ENCODE measurements at places on chromosomes 11 and 22.

- DNase-seq, result no peak
These were observed 40.2 kb downstream of the TBX1 start for GRCh38 chr22:19800761-19801244.

DNA sequence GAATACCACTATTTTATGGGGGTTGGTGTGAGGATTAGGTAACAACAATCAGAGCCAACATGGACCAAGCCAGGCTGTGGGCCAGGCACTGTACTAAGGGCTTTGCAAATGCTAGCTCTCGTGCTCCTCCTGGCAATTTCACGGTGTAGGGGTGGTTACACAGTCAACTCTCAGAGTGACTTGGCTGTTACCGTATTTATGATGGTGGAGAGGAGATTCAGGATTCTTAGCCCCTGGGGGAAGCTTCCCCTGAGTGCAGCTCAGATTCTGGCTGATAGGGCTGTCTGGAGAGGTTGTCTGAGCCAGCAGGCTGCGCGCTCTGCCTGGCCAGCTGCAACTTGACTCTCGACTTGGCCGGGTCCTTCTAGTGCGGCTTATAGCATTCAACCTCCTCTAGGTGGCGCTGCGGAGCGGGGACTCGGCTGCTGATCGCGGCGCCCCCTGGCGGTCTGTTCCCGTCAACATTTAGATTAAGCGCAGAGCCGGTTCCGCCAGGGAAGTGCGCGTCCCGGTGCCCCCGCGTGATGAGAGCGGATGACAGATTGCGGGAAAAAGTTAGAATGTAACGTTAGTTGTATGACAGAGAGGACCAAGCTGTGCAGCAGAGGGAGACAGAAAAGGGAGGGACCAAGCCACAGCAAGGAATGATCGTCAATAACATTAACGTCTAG is 4.5 kb upstream of the NCF4 start:
- peak; percentile 84 for DNase-seq

- no peak for DNase-seq
These were observed 80.2 kb downstream of the CCDC34 start for GRCh38 chr11:27282806-27283205.

GRCh38 chr22:24698266-24698926 is 76.1 kb downstream of the PIWIL3 start:
- no peak for DNase-seq

DNA sequence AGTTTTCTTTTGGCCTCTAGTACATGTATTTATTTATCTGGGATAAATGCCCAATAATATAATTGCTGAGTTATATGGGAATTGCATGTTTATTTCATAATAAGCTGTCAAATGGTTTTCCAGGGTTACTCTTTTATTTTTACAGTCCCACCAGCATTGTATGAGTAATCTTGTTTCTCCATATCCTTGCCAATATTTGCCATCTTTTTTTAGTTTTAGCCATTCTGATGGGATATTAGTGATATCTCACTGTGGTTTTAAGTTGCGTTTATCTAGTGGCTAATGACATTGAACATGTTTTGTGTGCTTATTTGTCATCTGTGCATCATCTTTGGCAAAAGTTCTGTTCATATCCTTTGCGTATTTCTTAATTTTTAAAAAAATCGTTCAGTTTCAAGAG is 372.8 kb upstream of the CCDC179 start:
- no peak for DNase-seq

GRCh38 chr11:64885367-64886286 is 7.2 kb upstream of the EHD1 start:
- DNase-seq, result peak; percentile 30

DNA sequence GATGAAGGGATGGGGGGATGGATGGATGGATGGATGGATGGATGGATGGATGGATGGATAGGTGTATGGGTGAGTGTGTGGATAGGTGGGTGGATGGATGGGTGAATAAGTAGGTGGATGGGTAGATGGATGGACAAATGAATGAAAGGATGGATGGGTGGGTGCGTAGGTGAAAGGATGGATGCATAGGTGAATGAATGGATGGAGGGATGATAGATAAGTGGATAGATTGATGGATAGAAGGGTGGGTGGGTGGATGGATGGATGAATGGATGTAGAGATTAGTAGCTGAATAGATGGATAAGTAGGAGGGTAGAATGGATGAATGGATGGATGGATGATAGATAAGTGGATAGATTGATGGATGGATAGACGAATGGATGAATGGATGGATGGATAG is 152.7 kb downstream of the MN1 start:
- no peak for DNase-seq

DNA sequence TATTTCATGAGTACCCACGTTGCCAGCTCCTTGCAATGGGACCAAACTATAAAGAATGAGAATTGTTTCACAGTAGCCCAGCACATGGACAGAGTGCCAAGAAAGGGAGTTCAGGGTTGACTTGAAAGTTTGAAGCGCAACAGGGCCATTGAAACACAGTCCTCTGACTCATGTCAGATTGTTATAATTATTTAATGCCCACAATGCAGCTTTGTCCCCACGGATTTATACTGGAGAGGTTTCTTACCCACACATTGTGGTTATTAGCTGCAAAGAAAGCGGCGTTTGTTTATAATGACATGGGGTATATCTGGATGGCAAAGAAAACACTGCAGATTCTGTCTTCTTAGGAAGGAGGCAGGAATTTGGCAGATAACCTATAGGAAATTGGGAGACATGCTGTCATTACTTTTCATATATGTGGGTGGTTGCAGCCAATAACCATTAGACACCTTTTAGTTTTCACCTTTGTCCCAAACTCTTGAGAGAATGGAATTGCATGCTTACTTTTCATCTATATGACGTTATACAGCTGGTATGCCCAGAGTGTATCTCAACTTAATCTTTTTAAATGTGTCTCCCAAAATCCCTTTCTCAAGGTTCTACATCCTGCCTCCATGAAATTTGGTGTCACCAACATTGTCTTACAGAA is 143.6 kb downstream of the TEAD1 start:
- DNase-seq, result no peak

GRCh38 chr11:117633186-117633754 is 163.7 kb downstream of the DSCAML1 start:
- DNase-seq, result no peak

- no peak for DNase-seq
These were observed 25.4 kb downstream of the INSC start for GRCh38 chr11:15139958-15140659.

- DNase-seq, result no peak
These were observed 390.0 kb downstream of the NTM start for GRCh38 chr11:131760091-131761061.

- no peak for DNase-seq
These were observed at the start of gene OR52E4 for GRCh38 chr11:5880329-5880728. Gene OR52E4, plus strand, starts transcription at chr11:5880629. Its CDS starts 3,664 bp downstream, at chr11:5884293.

- DNase-seq, result no peak
These were observed 206.3 kb downstream of the DDX10 start for GRCh38 chr11:108871152-108871551.

- DNase-seq, result no peak
These were observed 29.7 kb downstream of the PDGFB start for GRCh38 chr22:39215070-39215396.

DNA sequence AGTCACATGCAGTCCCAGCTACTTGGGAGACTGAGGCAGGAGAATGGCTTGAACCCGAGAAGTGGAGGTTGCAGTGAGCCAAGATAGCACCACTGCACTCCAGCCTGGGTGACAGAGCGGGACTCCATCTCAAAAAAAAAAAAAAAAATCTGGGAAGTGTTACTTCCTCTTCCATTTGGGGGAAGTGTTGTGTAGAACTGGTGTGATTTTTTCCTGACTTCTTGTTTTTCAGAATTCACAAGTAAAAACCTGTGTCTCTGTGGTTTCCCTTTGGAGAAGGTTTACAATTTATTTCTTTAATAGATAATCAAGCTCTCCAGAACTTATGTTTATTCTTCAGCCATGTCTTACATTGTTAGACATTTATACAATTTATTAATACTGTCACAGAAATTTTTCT is 396.1 kb downstream of the BRD1 start:
- no peak for DNase-seq

DNA sequence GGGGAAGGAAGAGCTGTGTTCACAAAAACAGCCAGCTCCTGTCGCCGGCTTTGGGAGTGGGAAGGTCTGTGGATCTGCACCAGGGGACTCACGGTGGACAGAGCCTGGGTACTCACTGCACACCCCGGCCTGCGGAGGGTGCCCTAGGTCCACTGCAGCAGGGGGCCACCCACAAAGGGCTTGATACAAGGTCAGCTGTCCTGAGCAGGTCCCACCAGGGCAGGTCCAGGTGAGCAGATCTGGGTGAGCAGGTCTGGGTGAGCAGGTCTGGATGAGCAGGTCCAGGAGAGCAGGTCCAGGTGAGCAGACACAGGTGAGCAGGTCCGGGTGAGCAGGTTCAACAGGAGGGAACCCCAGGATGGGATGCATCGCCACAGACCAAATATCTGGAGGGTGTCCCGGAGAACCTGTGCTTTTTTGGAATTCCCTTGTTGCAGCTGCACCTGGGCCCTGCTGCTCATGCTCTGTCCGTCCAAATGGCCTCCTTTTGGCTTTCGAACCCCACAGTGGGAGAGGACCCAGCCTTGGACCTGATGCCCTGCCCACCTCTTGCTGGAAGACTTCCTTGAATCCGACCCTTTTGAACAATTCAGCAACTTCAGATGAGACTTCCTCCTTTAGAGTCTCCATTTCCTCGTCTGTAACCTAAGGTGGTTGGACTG is 485.3 kb downstream of the TBC1D22A start:
- DNase-seq, result no peak

DNA sequence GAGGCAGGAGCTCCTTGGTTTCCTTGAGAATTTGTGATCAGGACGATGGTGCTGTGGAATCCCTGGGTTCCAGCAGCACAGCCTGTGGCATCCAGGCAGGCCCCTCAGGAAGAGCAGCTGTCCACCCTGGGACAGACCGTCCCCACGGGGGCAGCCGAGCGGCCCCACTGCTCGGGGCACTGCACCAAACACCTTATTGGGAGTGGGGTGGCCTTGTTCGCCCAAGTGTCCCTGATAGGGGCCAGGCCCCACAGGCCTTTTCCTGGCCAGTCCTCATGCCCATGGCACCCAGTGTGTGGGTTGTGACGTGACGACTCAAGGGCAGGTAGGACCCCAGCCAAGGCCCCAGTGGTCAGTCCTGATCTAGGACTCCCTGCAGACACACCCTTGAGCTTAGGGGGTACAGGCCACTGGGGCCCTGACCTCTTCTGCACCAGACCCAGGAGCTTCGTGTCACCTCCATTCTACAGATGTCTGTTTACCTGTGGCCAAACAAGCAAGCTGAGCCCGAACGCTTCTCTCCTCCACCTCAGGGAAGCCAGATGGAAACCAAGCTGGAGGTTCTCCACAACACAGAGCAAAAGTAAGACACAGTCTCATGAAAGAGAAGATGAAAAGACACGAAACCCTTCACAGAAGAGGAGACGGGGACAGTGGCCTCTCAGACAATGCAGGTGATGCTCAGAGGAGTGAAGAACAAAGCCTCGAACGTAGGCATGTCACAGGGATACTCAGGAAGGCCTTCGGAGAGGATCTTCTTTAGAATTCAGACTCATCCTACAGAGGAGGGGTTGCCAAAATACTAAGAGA is 1.6 kb upstream of the BRD1 start:
- DNase-seq, result no peak

- no peak for DNase-seq
These were observed 86.2 kb downstream of the ZNRF3 start for GRCh38 chr22:28969401-28970168.

DNA sequence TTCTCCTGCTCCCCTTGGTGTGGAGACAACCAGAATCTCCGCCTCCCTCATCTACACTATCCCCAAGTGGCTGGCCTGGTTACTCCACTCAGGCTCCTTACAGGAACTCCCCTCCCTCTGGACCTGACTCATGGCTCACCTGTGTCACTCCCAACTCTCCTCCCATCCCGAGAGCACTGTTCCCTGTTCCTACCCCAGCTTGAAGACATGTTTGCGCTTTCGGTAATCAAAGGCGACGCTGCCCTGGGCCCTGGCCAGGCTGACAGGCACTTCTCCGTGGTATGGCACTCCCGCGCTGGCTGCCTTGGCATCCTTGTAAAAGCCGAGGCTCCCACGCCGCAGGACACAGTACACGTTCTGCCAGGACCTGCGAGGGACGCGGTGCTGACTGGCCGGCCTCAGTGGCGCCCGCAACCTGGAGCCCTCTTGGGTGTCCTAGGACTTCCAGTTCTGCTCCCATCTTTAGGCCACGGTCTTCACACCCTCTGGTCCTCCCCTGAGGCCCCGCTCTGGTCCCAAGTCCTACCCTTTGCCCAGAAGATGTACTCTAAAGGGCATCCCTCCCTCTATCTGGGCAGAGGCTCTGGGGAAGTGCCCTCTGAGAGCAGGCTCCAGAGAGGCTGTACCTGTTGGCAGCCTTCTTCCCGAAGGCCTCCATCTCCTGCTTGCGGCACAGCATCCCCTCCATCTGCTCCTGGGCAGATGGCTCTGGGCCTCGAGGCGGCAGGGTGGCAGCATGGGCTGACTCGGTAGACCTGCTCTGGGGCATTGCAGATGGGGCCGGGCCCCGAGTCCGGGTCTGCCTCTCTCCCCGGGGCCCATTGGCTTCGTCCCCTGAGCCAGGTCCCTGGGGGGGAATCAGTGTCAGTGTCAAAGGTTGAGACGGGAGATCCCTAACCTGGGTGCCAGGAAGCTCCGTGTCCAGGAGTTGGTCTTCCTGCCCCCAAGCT is 9.4 kb upstream of the RBM4B start:
- no peak for DNase-seq

- DNase-seq, result no peak
These were observed 12.1 kb downstream of the TTLL8 start for GRCh38 chr22:50046019-50046415.

DNA sequence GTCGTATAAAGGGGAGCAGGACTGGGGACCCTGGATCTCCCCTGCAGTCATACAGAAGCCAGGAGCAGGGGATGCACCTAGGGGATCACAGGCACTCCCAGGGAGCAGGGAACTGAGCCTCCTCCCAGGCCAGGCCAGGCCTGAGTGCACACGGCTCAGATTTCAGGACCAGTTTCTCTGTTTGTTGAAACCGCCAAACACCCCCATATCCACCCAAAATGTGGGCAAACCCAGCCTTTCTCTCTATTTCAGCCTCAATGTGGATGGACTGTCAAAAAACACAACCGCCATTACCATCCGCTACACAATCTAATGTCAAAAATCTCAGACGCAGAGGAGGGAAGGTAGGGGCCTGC is 17.5 kb downstream of the MN1 start:
- no peak for DNase-seq

- no peak for DNase-seq
These were observed 906.2 kb downstream of the BRD1 start for GRCh38 chr22:48921411-48921903.

- DNase-seq, result no peak
These were observed 116.6 kb downstream of the CEP164 start for GRCh38 chr11:117444256-117444655.

- no peak for DNase-seq
These were observed 922 bp upstream of the CSNK1E start for GRCh38 chr22:38317995-38318715.

All from stimulated activated naive CD4-positive, alpha-beta T cell treated with Interleukin-2 at 50 U/mL for 16 hours (primary cell).